ENCODE measurements at places on chromosomes 4 and X.
A peak's percentile ranks its signal among the peaks of the same experiment; 100 is the strongest.

DNA sequence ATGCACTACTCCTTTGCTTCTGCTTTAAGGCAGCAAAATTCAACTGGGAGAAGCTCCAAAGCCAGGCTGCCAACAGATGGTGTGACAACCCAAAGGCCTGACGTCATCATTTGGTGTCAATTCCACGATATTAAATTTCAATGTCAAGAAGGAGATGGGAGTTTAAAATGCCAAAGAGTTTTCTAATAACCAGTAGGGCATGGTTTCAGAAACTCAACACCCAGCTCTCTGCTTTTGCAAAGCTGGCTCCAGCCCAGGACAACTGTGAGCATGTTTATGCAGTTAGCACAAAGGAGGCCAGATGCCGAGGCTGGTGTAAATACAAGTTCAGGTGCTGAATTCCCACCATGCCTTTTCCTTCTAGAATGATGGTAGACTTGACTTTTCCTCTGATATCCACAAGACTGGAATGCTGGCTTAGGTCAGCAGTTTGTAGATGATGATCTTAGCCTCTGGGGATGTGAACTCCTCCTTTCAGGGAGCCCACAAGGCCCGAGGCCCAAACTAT is 67.3 kb downstream of the AFAP1 start:
- DNase-seq: peak; percentile 71

GRCh38 chrX:48919360-48919841 is 577 bp upstream of the PIM2 start:
- no peak for DNase-seq

DNA sequence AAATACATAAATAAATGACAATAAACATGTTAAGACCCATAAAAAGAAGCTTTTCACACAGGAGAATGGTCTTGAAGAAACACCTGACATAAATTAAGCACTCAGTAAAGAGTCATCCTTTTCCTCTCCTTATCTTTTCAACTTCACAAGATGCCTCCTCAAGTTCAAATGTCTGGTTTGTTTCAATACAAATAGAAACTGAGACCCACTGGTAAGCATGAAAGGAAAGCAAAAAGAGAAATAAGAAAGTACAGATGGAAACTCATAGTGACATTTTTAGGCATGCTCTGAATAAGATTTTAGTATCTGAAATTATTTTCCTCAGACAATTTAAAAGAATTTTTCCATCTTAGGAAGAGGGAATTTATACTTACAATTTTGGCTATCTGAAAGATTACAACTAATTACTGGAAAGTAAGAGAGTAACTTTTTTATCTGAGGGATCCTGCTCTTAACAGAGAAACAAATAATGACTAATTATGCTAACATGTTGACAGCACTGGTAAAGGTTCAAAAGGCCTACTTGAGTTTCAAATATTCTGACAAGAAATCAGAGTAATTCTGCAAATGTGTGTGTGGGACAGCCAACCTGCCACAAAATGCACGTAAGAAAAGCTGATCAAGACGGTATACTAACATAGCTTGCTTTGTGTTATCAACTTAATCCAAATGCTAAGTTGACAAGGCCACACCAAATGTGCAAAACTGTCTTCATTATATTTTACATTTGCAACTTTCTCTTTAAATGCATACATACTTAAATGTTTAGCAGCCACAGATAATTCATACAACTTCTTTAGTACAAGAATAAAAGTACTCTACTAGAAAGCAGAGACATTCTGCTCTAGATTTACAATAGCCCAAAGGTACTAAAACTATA is 113.0 kb downstream of the IQCM start:
- DNase-seq: no peak

DNA sequence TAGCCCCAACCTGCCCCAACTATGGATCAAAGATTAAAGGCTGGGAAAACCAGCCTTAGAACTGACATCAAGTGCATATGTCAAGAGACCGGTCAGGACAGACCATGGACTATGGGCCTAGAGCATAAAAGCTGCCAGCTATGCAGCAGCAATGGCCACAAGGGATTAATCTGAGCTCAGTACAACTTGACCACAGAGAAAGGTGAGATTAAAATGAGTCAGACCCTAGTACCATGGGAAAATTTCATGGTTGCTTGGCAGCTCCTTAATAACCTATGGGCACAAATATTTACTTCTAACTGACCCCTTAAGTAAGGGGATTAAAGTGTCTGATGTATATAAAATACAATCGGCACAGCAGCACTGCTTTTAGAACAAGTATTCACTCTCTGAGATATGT is 54.4 kb downstream of the CBR4 start:
- no peak for DNase-seq

Data from HTR-8/SVneo (cell line).